Bronchial epithelial cell (primary cell): ENCODE measurements at places on chromosomes 13 and 19.

- peak; percentile 26 for DNase-seq
Measured at GRCh38 chr13:85261757-85262346, 537.4 kb downstream of the SLITRK6 start.

DNA sequence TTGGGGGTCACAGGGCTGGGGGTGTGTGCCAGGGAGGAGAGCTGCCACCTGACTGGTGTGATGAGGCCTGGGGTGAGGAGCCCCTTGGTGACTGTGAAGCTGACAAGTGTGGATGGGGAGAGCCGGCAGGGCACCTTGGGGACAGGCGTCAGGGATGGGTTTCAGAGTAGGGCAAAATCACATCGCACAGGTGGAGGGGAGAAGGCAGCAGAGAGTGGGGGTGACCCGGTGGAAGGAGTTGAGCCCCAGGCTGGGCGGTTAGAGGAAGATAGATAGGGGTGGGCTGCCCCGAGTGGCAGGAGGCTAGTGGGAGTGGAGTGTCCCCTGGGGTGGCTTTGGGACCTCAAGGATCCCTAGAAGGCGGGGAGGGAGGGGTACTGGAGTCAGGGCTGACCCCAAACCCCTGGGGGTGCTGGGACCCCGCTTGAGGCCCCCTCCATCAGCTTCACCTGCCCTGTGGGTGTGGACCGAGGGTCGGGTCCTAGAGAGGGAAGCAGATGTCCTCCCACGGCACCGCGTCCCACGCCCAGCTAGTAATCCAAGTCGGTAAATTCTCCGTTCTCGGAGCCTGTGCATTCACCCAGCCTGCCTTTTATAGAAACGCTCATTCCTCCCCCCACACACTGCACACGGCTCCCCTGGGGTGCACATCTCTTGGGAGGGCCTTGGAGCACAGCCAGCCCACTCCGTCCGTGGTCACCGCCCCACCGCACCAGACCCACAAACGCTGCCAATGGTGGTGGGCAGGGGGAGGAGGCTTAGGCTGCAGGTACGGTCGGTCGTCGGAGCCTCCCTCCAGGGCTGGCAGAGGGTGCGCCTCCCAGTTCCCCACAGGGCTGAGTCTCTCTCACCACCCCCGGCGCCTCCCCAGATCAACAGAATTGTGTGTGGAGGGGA lies 2.4 kb downstream of the CTXN1 start:
- no peak for DNase-seq

DNA sequence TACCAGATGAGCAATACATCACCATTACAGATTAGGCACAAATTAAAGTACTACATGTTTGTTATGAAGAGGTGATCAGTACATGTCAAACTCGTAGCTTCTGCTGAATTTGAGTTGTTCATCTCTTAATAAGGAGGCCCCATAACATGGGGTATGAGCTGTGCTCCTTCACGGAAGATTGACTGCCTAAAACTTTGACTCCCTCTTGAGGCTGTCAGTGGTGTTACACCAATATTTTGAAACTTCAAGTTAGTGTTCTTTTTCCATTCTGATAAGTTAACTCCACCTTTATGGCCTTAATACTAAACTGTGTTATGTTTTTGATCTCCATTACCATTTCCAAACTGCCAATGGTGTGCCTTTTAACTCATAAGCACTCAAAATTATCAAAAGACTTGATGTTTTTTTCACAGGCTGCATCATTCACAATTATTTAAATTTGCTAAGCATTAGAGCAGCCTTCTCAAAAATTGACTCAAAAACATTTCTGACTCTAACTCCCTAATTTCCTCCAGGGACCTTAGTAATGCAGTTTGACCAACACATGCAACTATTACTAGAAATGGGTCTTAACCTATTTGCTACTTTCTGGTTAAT lies 1591.5 kb downstream of the PCDH9 start:
- DNase-seq, result peak; percentile 31

DNA sequence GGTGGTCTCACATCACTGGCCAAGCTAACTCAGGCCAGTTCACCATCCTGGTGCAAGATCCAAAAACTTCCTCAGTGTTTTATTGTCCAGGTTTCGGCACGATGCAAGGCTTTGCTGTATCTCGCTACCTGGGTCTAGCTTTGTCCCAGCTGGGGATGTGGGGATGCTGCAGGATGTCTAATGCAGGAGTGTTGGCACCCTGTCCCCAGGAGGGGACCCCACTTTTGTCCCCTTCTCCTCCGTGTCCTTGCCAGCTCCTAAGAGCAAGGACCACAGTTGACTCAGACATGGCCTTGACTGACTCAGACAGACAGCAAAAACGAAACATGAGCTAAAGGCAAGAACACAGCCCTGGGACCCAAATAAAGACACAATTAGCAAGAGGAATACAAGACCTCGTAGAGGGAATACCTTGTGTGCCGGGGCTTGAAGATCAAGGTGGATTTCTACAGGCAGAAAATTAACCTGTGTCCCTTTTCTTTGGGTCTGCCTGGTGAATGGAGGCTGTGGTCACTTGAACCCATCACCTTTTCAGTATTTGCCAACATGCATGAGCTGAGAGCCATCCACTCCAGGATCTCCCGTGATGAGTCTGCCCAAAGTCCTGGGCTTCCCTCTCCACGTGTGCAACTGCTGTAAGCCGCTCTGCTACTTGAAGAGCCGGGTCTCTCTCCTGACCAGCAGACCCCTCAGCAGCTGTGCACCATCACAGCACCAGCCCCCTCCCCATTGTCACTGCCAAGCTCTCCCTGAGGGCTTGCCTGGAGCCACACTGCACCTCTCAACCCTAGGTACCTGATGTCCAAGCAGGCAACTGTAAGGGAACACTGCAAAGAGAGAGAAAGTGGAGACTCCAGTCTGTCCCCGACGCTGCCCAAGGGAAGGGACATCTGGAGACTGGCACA lies 149.5 kb upstream of the ZNF507 start:
- no peak for DNase-seq

- no peak for DNase-seq
Measured at GRCh38 chr13:25466880-25467279, 95.1 kb downstream of the ATP8A2 start.

DNA sequence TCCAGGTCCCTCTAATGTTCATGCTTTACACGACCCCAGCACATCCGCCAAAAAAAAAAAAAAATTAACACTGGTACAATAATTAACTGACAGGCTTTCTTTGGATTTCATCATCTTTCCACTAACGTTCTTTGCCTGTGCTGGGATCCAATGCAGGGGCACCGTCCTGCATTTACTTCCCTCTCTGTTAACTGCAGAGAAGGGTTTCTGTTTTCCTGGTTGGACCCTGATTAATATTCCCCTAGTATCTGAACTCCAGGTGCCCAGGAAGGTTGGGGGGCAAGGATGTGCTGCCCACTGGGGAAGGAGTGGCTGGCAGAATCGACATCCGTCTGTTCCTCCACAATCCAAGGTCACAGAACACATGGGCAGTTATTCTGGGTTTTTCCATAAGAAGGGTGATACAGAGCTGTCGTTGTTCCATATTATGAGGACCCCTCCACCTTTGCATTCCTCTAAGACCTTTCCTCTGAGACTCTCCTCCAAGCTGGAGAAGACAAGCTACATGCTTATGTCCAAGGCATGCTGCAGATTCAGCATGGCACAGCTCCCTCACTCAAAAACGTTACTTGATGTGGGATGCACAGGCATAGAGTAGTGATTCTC lies 4.5 kb upstream of the LAIR1 start:
- DNase-seq, result no peak

- no peak for DNase-seq
Measured at GRCh38 chr19:42402376-42403116, 12.4 kb upstream of the CNFN start.

DNA sequence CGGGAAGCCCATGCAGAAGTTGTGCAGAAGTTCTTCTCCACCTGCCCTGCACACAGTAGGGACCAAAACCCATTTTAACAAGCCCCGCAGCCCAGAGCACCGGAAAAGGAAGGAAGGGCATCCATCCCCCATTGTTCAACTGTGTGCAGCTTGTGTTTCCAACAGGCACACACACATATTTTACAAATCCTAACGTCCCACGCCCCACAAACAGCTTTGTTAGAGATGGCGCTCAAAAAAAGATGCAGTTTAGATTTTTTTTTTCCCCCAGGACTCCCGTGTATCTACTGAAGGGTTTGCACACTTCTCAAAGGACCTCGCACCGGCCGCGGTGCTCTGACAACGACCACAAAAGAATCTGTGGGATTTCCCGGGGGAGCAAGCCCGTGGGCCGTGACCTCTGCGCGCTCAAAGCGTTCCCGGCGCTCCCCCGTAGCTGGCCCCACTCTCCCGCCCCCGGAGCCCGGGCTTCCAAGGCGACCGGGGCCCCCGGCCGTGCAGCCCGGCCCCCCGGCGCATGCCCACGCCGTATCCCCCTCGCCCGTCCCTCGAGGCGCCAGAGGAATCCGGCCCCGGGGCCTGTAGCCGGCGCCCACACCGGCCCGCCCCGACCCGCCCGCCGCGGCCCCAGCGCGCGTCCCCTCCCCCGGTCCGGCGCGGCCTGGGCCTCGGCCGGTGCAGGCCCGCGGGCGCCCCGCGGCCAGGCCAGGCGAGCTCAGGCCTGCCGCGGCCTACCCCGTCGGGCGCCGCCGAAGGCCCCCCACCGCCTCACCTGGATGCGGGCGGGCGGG lies 523 bp downstream of the ELAVL1 start:
- no peak for DNase-seq

DNA sequence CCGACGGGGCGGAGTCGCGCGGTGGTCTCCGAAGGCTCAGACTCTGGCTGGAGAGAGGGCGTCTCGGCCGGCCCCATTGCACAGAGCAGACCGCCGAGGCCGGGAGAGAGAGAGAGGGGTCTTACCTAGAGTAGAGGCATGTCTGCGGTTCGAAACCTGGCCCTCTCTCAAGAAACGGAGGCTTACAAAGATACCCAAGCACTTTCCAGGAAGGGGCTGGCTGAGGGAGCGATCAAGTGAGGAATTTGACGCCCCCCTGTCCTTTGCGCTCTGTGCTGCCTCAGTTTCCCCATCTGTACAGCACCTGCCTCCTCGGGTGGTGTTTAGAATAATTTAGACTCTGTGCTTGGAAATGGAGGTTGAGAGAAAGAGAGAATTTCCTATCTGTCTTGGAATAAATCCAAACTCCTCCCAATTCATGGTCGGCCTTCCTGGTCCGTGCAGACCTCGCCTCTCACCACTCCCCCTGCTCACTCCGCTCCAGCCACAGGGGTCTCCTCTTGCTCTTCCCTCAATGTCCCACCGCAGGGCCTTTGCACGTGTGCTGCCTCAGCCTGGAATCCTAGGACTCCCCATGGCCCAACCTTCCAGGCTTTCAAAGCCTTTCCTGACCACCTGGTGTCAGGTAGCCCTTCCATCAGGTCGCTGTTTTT lies 658 bp upstream of the ISOC2 start:
- peak; percentile 35 for DNase-seq

DNA sequence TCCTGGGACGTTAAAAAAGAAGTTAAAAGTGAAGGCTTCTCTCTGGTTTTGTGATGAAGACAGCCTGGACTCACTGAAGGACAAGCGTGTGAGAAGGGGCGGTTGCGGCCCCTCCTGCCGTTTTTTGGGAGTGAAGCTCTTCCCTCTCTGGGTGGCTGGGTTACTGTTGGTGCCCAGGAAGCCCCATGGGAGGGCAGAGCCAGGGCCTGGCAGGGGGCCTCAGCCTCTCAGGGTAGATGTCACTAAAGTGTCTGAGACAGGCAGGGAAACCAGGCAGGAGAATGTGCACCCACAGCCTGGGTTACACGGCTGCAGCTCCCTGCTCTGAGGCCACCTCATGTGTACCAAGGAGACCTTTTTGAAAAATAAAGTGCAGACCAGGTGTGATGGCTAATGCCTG lies 1.5 kb upstream of the WDR88 start:
- no peak for DNase-seq

- DNase-seq, result peak; percentile 62
Measured at GRCh38 chr13:73061473-73061872, 2.7 kb downstream of the KLF5 start.

DNA sequence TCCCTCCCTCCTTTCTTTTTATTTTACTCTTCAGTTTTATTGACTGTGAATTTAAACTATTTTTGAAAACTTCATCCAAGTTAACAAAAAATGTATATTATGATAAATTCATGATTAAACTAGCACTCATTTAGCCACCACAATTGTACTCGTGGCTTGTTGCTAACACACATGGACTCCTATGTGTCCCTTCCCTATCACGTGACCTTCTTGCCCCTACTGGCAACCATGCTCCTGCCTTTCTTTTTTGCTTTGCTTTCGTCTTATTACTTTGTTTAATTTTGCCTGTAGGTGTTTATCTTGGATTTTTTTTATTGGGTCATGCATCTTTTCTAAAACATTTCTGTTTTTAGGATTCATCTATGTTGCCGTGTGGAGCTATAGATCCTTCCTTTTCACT lies 8.2 kb downstream of the CLC start:
- DNase-seq, result no peak

DNA sequence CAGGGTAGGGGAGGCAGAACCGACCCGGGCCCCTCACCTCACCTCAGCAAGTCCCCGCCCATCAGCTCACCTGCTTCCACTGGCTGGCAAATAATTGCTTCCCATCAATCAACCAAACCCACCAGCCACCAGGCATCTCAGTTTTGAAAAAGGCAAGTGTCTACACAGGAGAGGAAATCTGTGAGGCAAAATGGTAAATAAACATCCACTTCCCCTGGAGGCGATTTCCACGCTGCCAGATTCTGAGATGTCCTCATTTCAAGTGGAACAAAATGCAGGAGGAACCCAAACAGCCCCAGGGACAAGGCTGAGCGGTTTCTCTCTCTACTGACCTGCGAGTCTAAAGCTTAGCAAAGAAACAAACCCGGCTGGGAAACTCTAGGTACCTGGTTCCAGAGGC lies 117.5 kb downstream of the CRYL1 start:
- no peak for DNase-seq
